ENCODE measurements at places on chromosomes 1 and 21. TPM values are rescaled to one million over a fixed set of nuclear protein-coding genes. Genes with fewer than 3 reads are reported as not detected.

The KRTAP11-1 gene
- total RNA-seq, result not detected

The BSDC1 gene
- 63.2 TPM for total RNA-seq

DNA sequence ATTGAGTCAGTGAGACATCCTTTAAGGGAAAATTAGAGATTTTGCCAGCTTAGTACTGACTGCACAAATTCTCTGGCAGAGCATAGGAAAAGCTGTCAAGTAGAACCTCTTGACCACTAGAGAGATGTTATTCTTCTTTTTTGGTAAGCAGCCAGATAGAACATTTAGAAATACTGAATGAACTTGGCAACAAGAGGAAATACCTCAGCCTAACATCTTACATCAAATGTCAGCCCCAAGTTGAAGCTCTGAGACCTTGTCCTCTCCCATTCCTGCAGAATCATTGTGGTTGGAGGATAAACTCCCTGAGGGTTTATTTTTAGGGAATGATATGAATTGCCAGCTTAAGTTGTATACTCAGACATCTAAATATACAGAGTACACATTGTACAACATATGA, 53.5 kb downstream of the MIGA1 start:
- H3K27ac ChIP-seq, result no peak overlapping the region
- no peak for DNase-seq
- H3K4me3 ChIP-seq, result no peak overlapping the region
- H3K4me1 ChIP-seq, result peaks cover 2% of the 10 kb centered on the region
- no peaks in the 10 kb centered on the region for H3K27me3 ChIP-seq
- peaks cover 5% of the 10 kb centered on the region for H3K36me3 ChIP-seq

The CLK2 gene
- 112 TPM for total RNA-seq

DNA sequence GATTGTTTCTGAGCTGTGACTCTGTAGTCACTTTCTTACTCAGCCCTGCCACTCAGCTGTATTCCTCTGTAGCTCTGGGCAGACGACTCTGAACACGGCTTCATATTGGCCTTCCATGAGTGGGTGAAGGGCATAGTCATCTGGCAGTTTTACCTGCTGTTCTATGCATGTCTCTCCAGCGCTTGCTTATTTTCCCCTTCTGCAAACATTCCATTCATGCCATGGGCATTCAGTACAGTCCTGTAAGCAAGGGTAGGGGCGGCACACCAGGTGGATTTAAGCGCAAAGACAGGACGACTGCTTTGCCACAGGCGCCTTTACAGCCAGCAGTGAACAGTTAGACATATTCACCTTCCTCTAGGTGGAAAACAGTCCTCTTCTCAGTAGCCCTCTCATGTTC, 4.4 kb upstream of the WDR26 start:
- H3K36me3 ChIP-seq, result no peaks in the 10 kb centered on the region
- H3K27ac ChIP-seq, result no peak overlapping the region
- DNase-seq, result no peak
- H3K4me3 ChIP-seq, result no peak overlapping the region

DNA sequence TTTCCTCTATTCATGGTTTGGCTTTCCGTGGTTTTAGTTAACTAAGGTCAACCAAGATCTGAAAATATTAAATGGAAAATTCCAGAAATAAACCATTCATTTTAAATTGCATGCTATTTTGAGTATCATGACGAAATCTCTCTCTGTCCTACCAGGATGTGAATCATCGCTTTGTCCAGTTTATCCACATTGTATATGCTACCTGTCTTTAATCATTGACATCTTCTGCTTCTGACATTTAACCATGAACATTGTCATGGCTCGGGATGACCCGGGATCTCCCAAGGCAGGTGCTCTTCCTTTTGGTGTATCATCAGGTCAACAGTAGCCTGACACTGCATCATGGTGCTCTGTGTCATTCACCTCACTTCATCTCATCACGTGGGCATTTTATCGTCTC, 125.5 kb upstream of the HNRNPU start:
- no peaks in the 10 kb centered on the region for H3K36me3 ChIP-seq
- H3K27me3 ChIP-seq, result no peaks in the 10 kb centered on the region
- no peaks in the 10 kb centered on the region for H3K4me1 ChIP-seq
- no peak overlapping the region for H3K27ac ChIP-seq
- DNase-seq, result no peak

DNA sequence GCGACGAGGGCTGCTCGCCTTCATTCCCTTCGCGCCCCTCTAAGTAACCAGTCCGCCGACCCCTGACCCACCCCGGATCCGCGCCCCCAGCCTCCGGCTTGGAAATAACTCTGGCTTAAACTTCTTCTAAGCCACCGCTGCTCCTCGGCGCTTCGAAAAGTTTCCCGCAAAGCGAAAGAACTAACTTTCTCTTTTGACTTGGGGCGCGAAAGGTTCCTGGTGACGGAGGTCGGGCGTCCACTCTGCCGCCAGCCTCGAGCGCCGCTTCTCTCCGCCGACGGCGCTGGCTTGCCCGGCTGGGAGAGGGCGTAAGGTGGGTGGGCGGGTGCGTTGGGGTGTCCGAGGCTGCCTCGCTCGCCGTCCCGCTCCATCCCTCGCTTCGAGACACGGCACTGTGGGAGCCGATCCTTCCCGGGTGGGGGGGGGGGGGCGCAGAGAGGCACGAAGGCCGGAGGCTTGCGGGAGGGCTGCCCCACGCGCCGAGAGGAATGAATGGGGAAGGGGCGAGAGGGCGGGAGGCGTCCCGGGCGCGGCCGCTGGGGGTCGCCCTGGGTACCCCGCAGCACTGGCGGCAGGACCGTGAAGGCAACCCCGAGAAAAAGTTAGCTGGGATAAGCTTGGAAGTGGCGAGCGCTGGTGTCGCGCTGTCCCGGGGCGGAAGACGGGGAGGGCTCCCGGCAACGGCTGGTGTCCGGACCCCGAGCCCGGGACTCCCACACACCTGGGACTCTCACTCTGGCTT, 569 bp downstream of the ATF3 start:
- peaks cover 34% of the 10 kb centered on the region for H3K27me3 ChIP-seq
- DNase-seq, result peak; percentile 70
- peak overlapping the region; percentile 87 for H3K4me3 ChIP-seq
- peak overlapping the region; percentile 98 for H3K27ac ChIP-seq

DNA sequence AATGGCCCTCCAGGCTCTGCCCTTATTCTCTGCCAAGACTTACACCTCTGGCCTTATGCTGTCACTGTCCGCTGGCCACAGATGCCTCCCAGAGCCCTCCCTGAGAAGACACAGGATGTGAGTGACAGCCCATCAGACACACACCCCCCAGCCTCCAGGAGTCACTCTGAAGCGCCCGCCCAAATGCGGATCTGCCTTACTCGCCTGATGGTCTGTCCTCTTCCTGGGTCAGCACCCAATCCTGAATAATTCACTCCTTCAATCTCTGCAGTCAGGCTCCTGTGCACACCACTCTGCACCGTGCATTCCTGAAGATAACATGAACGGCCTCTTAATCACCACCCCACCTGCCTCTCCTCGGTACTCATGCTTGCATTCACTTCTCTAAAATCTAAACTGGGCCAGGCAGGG, 14.7 kb downstream of the CLSTN1 start:
- H3K4me3 ChIP-seq, result no peak overlapping the region
- H3K36me3 ChIP-seq, result peaks cover 5% of the 10 kb centered on the region
- H3K4me1 ChIP-seq, result peaks cover 29% of the 10 kb centered on the region
- no peaks in the 10 kb centered on the region for H3K27me3 ChIP-seq

The UBE2G2 gene
- total RNA-seq, result 111 TPM

The RNU1-2 gene
- 3,430 TPM for total RNA-seq

DNA sequence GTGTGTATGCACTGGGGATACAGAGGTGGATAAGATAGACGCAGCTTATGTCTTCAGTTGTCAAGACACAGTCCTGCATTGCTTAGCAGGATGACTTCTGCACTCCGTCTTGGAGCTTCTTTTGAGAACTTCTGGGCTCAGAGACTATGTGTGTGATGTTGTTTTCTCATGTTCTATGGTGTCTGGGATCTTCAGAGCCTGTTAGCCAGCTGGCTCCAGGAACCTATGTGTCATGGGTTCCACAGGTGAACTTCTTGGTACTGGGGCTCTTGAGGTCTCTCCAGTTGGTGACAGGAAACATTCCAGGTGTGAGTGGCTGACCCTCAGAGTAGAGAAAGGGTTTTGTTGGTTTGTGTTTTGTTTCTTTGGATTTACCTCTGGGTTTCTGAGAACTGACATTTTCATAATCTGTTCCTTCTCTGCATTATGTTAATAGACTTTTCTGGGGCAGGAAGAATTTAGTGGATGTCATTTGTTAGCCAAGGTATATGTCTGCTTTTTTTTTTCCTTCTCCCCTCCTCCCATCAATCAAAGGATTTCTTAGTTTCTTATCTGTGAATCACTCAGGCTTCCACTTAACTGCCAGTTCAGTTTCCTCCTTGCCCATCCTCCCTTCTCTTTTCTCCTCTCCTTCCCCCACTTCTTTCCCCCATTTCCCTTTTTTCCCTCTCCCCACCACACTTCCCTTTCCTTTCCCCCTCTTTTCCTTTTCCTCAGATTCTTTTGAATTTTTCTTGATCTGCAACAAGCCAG, 18.1 kb downstream of the FGGY start:
- peaks cover 23% of the 10 kb centered on the region for H3K36me3 ChIP-seq
- H3K27me3 ChIP-seq, result no peaks in the 10 kb centered on the region
- DNase-seq, result no peak
- no peak overlapping the region for H3K27ac ChIP-seq

DNA sequence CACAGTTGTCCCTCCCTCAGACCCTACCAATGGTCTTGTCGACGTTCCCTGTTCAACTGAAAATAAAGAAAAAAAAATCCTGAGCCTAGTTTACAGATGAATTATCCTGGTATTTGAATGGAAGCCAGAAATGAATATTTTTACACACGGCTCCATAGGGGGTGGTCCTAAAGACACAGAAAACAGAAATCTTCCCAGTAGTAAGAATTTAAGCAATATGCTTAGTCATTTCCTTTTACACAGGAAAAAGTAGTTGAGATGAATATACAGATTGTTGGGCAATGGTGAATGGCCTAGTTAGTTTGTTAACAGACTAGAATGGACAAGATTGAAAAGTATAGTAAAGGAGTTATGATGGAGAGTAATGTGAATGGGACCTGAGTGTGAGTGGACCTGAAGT, 67.4 kb downstream of the RGS18 start:
- H3K36me3 ChIP-seq, result no peaks in the 10 kb centered on the region
- DNase-seq, result no peak
- H3K4me3 ChIP-seq, result no peak overlapping the region
- no peaks in the 10 kb centered on the region for H3K4me1 ChIP-seq
- no peak overlapping the region for H3K27ac ChIP-seq

DNA sequence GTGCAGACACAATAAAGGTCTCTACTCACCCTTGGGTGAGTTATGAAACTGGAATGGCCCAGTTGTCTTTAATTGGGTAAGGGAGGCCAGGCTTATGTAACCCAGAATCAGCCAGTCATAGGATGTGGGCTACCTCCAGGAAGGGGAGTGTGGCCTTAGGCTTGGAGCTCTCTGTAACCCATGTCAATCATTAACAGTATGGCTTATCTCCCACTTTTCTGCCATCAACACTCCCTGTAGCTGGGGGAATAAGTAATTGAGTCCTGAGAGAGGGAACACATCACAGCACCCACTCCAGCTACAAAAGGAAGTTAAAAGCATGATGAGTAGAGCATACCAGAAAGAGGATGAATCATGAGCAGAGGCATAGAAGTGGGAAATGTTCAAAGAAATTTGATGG, 327.0 kb upstream of the DUSP10 start:
- peaks cover under 1% of the 10 kb centered on the region for H3K36me3 ChIP-seq
- H3K4me1 ChIP-seq, result no peaks in the 10 kb centered on the region
- H3K4me3 ChIP-seq, result no peak overlapping the region
- H3K27me3 ChIP-seq, result no peaks in the 10 kb centered on the region
- no peak for DNase-seq

DNA sequence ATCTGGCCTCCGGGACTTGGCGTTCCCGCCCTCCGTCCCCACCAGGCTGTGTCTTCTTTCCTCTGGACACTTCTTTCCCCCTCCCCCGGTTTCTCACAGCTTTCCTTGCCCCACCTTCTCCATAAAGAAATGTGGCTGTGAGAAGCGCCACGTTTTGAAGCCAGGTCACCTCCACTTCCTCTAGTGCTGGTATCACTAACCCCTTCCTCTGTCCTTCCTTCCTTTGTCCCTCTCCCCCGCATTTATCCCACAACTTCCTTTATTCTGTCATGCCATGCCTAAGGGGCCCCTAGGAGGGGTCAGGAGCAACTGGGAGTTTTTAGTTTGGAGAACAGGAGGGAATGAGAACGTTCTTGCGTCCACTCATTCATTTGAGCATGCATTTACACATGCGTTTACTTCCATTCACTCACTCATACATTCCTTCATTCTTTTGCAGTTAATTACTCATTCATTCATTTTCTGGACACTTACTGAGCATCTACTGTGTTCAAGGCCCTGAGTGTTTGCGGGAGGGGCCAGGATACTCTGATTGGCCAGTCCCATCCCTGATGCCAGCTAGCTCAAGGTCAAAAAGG, 5.0 kb upstream of the ACOT11 start:
- DNase-seq, result no peak
- H3K27me3 ChIP-seq, result peaks cover 25% of the 10 kb centered on the region
- peak overlapping the region; percentile 80 for H3K4me3 ChIP-seq

The WNT4 gene
- not detected for total RNA-seq

DNA sequence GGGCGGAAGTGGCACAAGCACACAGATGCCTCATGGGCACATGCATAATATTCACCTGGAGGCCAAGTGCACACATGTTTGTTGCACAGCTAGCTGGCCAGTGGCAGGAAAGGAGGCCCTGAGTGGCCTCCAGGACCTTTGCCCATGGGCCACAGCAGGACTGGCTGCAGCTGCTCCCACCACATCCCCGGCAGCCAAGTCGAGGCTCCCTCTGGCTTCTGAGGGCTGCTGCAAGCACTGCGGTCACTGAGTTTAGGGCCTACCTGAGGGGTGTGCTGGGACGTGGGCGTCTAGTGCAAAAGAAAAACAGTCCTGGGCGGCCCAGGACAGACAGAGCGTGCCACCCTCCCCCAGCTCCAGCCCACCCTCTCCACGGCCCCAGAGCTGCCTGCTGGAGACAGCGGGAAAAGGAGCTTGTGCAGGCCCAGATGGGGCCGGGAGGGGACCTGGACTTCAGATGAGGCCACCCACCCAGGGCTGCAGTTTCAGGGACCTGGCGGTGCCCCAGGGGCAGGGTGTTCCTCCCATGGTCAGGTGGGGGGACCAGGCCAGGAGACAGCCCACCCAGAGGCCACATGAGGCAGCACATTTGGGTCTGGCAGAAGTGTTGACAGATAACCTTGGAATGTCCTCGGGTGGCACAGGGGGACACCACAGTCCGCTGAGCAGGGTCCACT, 265.9 kb upstream of the VAMP3 start:
- H3K36me3 ChIP-seq, result no peaks in the 10 kb centered on the region
- no peaks in the 10 kb centered on the region for H3K27me3 ChIP-seq
- DNase-seq, result no peak
- no peaks in the 10 kb centered on the region for H3K4me1 ChIP-seq
- no peak overlapping the region for H3K4me3 ChIP-seq

The FAM167B gene
- total RNA-seq, result 0.88 TPM

DNA sequence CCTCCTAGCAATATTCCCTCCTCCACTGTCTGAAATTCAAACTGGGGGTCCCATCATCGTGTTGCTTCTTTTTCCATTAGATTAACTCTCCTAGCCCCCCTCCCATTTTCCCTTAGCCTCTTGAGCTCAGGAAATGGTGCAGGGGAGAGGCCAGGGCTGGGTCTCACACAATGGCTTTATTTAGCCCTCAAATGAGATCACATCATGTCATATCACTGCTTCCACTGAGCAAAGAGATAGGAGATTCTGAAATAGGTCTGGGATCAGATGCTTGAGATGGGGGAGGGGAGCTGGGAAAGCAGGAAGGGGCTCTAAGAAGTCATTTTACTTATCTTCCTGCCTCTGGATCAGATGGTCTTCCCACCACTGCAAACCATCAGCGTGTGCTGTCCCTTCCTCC, 17.8 kb upstream of the ARHGEF2 start:
- peaks cover 9% of the 10 kb centered on the region for H3K4me1 ChIP-seq
- H3K4me3 ChIP-seq, result no peak overlapping the region
- no peak overlapping the region for H3K27ac ChIP-seq
- H3K36me3 ChIP-seq, result no peaks in the 10 kb centered on the region
- peaks cover 3% of the 10 kb centered on the region for H3K27me3 ChIP-seq
- no peak for DNase-seq
